ENCODE measurements at places on chromosomes 3 and 15. TPM values are rescaled to one million over a fixed set of nuclear protein-coding genes. Genes with fewer than 3 reads are reported as not detected.

GRCh38 chr15:89672221-89673164 lies 6.7 kb downstream of the PLIN1 start:
- DNase-seq, result no peak

DNA sequence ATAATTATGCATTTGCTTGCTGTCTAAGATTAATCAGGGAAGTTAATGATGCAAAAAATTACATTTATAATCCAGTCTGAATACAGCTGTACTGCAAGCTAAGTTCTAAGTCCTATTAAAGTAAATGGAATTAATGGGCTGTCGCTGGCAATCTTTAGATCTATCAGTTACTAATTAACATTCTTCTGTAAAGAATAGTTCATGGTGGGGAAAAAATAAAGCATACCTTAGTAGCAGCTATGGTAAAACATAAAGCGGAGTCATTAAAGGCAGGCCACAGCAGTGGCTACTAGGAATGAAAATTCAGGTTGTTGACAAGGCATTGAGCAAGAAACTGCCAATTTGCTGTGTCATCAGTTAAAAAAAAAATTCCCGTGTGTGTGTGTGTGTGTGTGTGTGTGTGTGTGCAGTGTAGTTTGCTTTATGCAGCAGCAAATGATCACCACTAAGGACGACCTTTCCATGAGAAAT lies 129.8 kb downstream of the ZNF385D start:
- no peak for DNase-seq

- no peak for DNase-seq
Observed at GRCh38 chr3:193391902-193392301, 13.3 kb upstream of the ATP13A5 start.

SLC51B gene
- 1.6 TPM for polyA plus RNA-seq

DNA sequence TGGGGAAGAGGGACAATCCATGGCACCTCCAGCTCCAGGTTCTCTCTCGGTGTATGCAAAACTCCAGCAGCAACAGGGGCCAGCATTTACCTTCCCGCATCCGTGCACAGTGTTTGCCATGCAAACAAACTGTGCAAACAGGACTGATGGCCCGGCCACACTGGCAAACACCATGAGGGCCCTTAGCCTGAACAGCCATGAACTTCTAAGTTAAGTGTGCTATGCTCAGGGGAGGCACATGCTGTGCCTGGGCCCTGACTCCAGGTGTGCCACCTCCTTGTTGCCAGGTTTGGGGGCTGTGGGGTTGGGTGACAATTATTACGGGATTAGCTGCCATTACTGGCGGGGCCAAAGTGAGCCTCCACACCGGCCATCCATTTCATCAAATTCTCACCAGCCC lies 57.5 kb downstream of the CACNA2D2 start:
- no peak for DNase-seq

GRCh38 chr3:8668216-8668615 lies 23.6 kb upstream of the SSUH2 start:
- DNase-seq, result no peak

Measured in muscle of back (tissue), 13 donors.